Neural crest cell (in vitro differentiated cells): ENCODE measurements at places on chromosomes 16 and 17. TPM values are rescaled to one million over a fixed set of nuclear protein-coding genes. Genes with fewer than 3 reads are reported as not detected.

The TBC1D3C gene
- total RNA-seq, result not detected in 2 replicates

The ASGR1 gene
- 9.6 and 11.2 TPM in 2 replicates for total RNA-seq

The CDC42EP4 gene
- 31.0 and 33.4 TPM in 2 replicates for total RNA-seq

The HAS3 gene
- total RNA-seq, result 2.9 and 4.2 TPM in 2 replicates

The JPH3 gene
- 9.1 and 9.5 TPM in 2 replicates for total RNA-seq

The CD300H gene
- total RNA-seq, result not detected in 2 replicates

The PRAC2 gene
- total RNA-seq, result not detected in 2 replicates

The MEFV gene
- not detected in 2 replicates for total RNA-seq

The TP53TG3C gene
- not detected in 2 replicates for total RNA-seq

GRCh38 chr17:64339516-64340490 is 50.9 kb downstream of the PECAM1 start:
- H3K27me3 ChIP-seq, result no peaks in the 10 kb centered on the region

DNA sequence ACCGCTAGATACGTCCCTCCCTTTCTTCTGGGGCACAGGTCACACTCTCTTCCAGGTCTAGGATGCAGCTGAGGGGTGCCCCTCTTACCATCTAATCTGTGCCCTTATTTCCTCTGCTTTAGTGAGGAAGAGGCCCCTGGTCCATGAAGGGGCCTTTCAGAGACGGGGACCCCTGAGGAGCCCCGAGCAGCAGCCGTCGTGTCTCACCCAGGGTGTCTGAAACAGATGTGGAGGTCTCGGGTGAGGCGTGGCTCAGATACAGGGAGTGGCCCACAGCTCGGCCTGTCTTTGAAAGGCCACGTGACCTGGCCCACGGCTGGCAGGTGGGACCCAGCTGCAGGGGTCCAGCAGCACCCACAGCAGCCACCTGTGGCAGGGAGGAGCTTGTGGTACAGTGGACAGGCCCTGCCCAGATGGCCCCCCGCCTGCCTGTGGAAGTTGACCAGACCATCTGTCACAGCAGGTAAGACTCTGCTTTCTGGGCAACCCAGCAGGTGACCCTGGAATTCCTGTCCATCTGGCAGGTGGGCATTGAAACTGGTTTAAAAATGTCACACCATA is 15.6 kb downstream of the SCGB1C2 start:
- DNase-seq, result no peak
- H3K4me1 ChIP-seq, result no peaks in the 10 kb centered on the region
- no peaks in the 10 kb centered on the region for H3K36me3 ChIP-seq
- H3K27me3 ChIP-seq, result no peaks in the 10 kb centered on the region
- H3K27ac ChIP-seq, result no peak overlapping the region

GRCh38 chr16:11717811-11718210 is 24.8 kb downstream of the TXNDC11 start:
- peaks cover 17% of the 10 kb centered on the region for H3K4me1 ChIP-seq
- peaks cover 11% of the 10 kb centered on the region for H3K36me3 ChIP-seq
- no peaks in the 10 kb centered on the region for H3K27me3 ChIP-seq
- no peak for DNase-seq

GRCh38 chr16:48335961-48336360 is 49.3 kb downstream of the SIAH1 start:
- H3K4me3 ChIP-seq, result no peak overlapping the region
- peaks cover 34% of the 10 kb centered on the region for H3K36me3 ChIP-seq
- H3K27ac ChIP-seq, result peak overlapping the region; percentile 58
- H3K4me1 ChIP-seq, result no peaks in the 10 kb centered on the region
- H3K27me3 ChIP-seq, result no peaks in the 10 kb centered on the region
- no peak for DNase-seq

DNA sequence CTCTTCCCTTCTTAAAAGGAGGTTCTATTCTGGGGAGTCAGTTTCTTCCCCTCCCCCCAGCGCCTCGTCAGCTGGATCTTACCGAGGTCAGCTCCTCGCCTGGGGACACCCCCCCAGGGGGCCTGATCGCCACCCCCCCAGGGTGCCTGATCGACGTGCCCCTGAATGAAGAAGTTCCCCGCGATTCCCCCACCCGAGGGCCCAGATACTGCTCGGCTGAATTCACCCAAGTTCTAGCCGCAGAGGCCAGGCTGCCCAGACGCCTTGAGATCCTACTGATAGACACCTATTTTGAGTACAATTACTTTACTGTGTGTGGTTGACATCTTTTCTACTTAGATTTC is 1.4 kb downstream of the RAB11FIP3 start:
- H3K4me1 ChIP-seq, result peaks cover 50% of the 10 kb centered on the region
- H3K27ac ChIP-seq, result no peak overlapping the region
- H3K4me3 ChIP-seq, result peak overlapping the region; percentile 98
- DNase-seq, result no peak
- peaks cover 6% of the 10 kb centered on the region for H3K36me3 ChIP-seq

DNA sequence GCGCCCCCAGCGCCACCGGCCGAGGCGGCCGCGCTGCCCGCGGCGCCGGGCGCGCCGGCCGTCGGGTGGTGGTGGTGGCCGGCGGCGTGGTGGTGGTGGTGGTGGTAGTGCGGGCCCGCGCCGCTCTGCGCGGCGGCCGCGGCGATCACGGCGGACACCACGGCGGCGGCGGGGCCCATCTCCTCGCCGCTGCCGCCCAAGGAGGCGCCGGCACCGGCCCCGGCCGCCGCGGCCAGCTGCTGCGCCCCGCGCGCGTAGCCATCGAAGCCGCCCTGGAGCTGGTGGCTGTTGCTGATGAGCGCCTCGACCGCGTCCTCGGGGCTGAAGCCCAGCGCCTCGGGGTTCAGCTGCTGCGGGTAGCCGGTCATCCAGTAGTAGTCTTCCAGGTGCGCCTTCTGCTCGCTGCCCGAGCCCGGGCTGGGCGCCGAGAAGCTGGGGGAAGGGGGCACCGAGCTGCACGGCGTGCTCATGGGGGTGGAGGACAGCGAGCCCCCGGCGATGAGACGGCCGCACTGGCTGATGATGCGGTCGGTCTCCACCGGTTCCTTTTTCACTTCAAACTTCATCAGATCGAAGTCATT is 1.2 kb downstream of the MAF start:
- H3K4me1 ChIP-seq, result peaks cover 48% of the 10 kb centered on the region
- peak; percentile 27 for DNase-seq
- H3K36me3 ChIP-seq, result no peaks in the 10 kb centered on the region
- H3K27me3 ChIP-seq, result peaks cover 25% of the 10 kb centered on the region
- H3K27ac ChIP-seq, result no peak overlapping the region

GRCh38 chr17:77462090-77462489 is 321.3 kb downstream of the SEC14L1 start:
- H3K4me3 ChIP-seq, result peak overlapping the region; percentile 76
- H3K27ac ChIP-seq, result peak overlapping the region; percentile 92
- peaks cover 74% of the 10 kb centered on the region for H3K4me1 ChIP-seq
- peaks cover 4% of the 10 kb centered on the region for H3K27me3 ChIP-seq

DNA sequence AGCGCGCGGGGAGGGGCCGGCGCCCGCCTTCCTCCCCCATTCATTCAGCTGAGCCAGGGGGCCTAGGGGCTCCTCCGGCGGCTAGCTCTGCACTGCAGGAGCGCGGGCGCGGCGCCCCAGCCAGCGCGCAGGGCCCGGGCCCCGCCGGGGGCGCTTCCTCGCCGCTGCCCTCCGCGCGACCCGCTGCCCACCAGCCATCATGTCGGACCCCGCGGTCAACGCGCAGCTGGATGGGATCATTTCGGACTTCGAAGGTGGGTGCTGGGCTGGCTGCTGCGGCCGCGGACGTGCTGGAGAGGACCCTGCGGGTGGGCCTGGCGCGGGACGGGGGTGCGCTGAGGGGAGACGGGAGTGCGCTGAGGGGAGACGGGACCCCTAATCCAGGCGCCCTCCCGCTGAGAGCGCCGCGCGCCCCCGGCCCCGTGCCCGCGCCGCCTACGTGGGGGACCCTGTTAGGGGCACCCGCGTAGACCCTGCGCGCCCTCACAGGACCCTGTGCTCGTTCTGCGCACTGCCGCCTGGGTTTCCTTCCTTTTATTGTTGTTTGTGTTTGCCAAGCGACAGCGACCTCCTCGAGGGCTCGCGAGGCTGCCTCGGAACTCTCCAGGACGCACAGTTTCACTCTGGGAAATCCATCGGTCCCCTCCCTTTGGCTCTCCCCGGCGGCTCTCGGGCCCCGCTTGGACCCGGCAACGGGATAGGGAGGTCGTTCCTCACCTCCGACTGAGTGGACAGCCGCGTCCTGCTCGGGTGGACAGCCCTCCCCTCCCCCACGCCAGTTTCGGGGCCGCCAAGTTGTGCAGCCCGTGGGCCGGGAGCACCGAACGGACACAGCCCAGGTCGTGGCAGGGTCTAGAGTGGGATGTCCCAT is 232.8 kb downstream of the SEC14L1 start:
- peak overlapping the region; percentile 100 for H3K4me3 ChIP-seq
- peaks cover 69% of the 10 kb centered on the region for H3K4me1 ChIP-seq
- peaks cover 2% of the 10 kb centered on the region for H3K36me3 ChIP-seq
- H3K27ac ChIP-seq, result peak overlapping the region; percentile 96
- DNase-seq, result no peak

- H3K4me1 ChIP-seq, result peaks cover 24% of the 10 kb centered on the region
- DNase-seq, result no peak
- peak overlapping the region; percentile 84 for H3K4me3 ChIP-seq
- H3K36me3 ChIP-seq, result peaks cover 2% of the 10 kb centered on the region
- no peaks in the 10 kb centered on the region for H3K27me3 ChIP-seq
- H3K27ac ChIP-seq, result no peak overlapping the region
Measured at GRCh38 chr17:81685108-81685507, 1.3 kb downstream of the HGS start.

DNA sequence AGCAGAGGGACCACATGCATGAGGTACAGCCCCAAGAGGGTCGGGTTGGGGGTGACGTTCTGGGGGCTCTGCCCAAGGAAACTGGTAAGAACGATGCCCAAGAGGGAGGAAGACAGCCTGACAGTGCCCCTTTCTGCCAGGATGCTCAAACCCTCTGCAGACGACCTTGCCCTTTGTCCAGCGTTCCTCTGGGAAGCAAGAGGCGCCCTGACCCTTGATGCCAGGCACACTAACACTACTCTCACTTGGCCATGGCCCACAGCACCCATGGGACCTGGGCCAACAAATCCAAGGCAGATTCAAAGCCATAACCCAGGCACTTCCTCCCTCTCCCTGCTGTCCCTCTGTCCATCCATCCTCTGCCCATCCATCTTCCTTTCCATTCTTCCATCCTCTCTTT is 20.4 kb downstream of the TK2 start:
- DNase-seq, result no peak
- H3K4me1 ChIP-seq, result no peaks in the 10 kb centered on the region
- H3K4me3 ChIP-seq, result no peak overlapping the region
- no peak overlapping the region for H3K27ac ChIP-seq
- H3K36me3 ChIP-seq, result peaks cover 6% of the 10 kb centered on the region

- H3K36me3 ChIP-seq, result peaks cover 3% of the 10 kb centered on the region
- no peaks in the 10 kb centered on the region for H3K27me3 ChIP-seq
- H3K27ac ChIP-seq, result no peak overlapping the region
- H3K4me3 ChIP-seq, result no peak overlapping the region
Measured at GRCh38 chr17:59401725-59402124, 70.3 kb downstream of the YPEL2 start.

DNA sequence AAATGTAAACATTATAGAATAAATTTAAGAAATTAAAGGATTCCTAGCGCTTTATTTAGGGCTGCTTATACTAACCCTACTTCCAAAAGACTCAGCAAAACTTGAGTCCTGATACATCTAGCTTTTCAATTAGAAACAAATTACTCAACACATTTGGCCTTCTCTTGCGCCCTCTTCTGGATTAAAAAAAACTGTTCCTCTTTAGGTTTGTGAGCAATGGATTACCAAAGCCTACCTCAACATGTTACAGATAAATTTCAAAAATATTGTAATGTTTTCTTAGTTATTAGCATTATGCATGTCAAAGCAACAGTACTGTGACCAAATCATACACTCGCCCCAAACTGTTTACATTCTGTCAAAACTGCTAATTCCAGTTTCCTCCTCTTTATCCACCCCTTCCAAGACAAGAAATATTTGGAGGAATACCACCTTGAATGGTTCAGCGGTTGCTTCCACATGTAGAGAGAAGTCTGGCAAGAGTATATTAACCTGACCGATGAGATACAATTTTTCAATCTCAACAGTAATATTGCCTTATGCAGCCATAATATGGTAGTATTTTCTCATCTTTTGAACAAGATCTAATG is 2.7 kb downstream of the NUFIP2 start:
- H3K4me1 ChIP-seq, result peaks cover 47% of the 10 kb centered on the region
- DNase-seq, result peak; percentile 14
- H3K36me3 ChIP-seq, result peaks cover 19% of the 10 kb centered on the region
- H3K27ac ChIP-seq, result no peak overlapping the region

- no peak overlapping the region for H3K27ac ChIP-seq
- DNase-seq, result no peak
- H3K4me1 ChIP-seq, result peaks cover 12% of the 10 kb centered on the region
- peaks cover 21% of the 10 kb centered on the region for H3K27me3 ChIP-seq
Measured at GRCh38 chr16:87637357-87637756, 35.0 kb downstream of the JPH3 start.

- H3K36me3 ChIP-seq, result peaks cover 19% of the 10 kb centered on the region
- DNase-seq, result no peak
- peaks cover 7% of the 10 kb centered on the region for H3K4me1 ChIP-seq
- no peaks in the 10 kb centered on the region for H3K27me3 ChIP-seq
- peak overlapping the region; percentile 98 for H3K27ac ChIP-seq
- H3K4me3 ChIP-seq, result no peak overlapping the region
Measured at GRCh38 chr17:604765-605164, 109.9 kb downstream of the VPS53 start.

GRCh38 chr17:81317961-81318605 is 23.0 kb upstream of the SLC38A10 start:
- no peak for DNase-seq
- H3K4me3 ChIP-seq, result peak overlapping the region; percentile 35
- H3K27ac ChIP-seq, result no peak overlapping the region
- no peaks in the 10 kb centered on the region for H3K27me3 ChIP-seq
- peaks cover 19% of the 10 kb centered on the region for H3K4me1 ChIP-seq
- no peaks in the 10 kb centered on the region for H3K36me3 ChIP-seq

DNA sequence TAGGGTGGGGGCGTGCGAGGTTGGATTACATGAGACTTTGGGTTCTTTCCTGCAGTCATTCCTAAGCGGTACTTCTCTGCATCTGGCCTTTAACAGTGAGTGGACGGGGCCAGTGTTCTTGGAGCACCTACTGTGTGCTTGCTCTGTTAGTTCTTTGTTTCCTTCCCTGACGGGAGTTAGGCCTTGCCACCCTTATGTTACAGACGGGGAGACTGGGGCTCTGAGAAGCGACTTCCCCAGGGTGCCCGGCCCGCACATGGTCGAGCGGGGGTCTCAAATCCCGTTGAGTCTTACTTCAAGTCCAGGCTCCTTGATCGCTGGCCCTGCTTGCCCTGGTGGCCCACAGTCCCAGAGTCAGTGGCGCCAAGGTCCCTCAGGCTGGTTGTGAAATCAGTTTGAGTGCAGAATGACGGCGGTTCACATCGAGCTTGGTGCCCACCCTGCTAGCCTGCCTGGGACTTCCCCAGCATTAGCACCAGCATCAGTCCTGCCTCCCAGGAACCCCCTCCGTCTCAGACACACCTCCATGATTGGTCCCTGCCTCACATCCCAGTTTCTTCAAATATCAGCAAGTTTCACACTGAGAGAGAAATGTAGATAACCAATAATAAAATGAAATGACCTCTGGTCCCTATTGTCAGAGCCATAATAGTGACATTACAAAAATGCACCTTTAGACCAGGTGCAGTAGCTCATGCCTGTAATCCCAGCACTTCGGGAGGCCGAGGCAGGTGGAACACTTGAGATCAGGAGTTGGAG is 128.0 kb downstream of the CMIP start:
- H3K4me1 ChIP-seq, result peaks cover 15% of the 10 kb centered on the region
- no peaks in the 10 kb centered on the region for H3K36me3 ChIP-seq

GRCh38 chr17:48973806-48974205 is 5.4 kb upstream of the GIP start:
- peaks cover 9% of the 10 kb centered on the region for H3K27me3 ChIP-seq
- no peak for DNase-seq
- H3K27ac ChIP-seq, result no peak overlapping the region

GRCh38 chr16:78256686-78257375 is 157.4 kb downstream of the WWOX start:
- H3K4me3 ChIP-seq, result no peak overlapping the region
- no peak for DNase-seq
- H3K27me3 ChIP-seq, result peaks cover 2% of the 10 kb centered on the region
- H3K27ac ChIP-seq, result no peak overlapping the region
- no peaks in the 10 kb centered on the region for H3K36me3 ChIP-seq
